ENCODE measurements at places on chromosomes 7 and 10. TPM values are rescaled to one million over a fixed set of nuclear protein-coding genes. Genes with fewer than 3 reads are reported as not detected.

NEUROD6 gene
- total RNA-seq = not detected

- no peak for DNase-seq
Measured at GRCh38 chr7:117901089-117901797, 28.0 kb upstream of the CTTNBP2 start.

DNA sequence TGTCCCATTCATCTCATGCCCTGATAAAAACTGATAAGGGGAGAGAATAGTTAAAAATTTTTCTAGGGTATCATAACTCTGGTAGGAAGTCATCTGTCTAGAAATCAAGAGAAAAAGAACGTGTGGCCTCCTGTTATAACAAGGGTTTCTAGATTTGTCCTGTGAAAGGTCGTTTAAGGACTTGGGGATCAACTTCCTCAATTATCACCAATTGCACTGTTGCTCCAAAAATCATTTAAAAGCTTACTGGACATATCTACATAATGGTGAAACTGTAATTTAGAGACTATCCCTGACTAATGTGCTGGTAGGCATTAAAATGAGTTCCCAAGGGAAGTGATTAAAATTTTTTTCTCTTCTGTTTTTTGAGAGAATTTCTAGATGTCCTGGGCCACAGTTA is 58.2 kb downstream of the GPR141 start:
- DNase-seq = no peak

DNA sequence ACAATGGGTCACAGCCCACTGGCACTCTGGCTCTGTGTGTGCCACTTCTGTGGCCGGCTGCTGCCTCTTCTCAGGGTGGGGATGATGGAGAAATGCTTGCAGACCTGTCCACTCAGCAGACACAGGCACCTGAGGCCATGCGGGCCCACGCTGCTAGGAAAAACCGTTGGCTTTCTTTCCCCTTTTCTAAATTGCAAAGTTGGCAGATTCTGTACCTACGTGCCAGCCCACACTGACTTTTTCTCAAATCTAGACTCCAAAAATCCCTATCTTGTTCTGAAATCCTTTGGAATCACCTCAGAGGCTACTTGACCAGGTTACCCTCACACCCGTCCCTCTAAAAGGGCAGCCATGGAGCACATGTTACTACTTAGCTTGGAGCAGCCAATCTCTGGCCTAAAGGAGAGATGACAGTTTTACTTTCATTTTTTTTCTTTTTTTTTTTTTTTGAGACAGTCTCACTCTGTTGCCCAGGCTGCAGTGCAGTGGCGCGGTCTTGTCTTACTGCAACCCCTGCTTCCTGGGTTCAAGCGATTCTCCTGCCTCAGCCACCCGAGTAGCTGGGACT is 99.4 kb downstream of the RNF216 start:
- DNase-seq = no peak

- DNase-seq = no peak
Measured at GRCh38 chr10:73932620-73933112, 21.7 kb downstream of the PLAU start.

Data from left cardiac atrium (tissue), 4 donors.